ENCODE measurements at places on chromosomes 12 and 14.

- DNase-seq: no peak
- no peak overlapping the region for H3K4me3 ChIP-seq
- no peaks in the 10 kb centered on the region for H3K27me3 ChIP-seq
- no peak overlapping the region for H3K27ac ChIP-seq
- peaks cover 5% of the 10 kb centered on the region for H3K4me1 ChIP-seq
These were observed 24.3 kb downstream of the HIF1A start for GRCh38 chr14:61719344-61720293.

GRCh38 chr12:3792623-3793288 is 39.8 kb upstream of the CRACR2A start:
- no peak for DNase-seq
- no peaks in the 10 kb centered on the region for H3K4me1 ChIP-seq
- no peaks in the 10 kb centered on the region for H3K27me3 ChIP-seq
- H3K27ac ChIP-seq: no peak overlapping the region

- no peak overlapping the region for H3K4me3 ChIP-seq
- no peak for DNase-seq
- no peaks in the 10 kb centered on the region for H3K27me3 ChIP-seq
- peaks cover 17% of the 10 kb centered on the region for H3K4me1 ChIP-seq
- H3K27ac ChIP-seq: no peak overlapping the region
These were observed 9.0 kb downstream of the RCOR1 start for GRCh38 chr14:102601378-102601925.

- H3K4me1 ChIP-seq: peaks cover 2% of the 10 kb centered on the region
- no peak overlapping the region for H3K4me3 ChIP-seq
- H3K27me3 ChIP-seq: no peaks in the 10 kb centered on the region
- DNase-seq: no peak
- no peak overlapping the region for H3K27ac ChIP-seq
- no peaks in the 10 kb centered on the region for H3K36me3 ChIP-seq
These were observed 220.7 kb downstream of the EGLN3 start for GRCh38 chr14:33730156-33730555.

GRCh38 chr14:67994531-67994930 is 175.0 kb downstream of the RAD51B start:
- no peak overlapping the region for H3K4me3 ChIP-seq
- no peak for DNase-seq
- H3K36me3 ChIP-seq: no peaks in the 10 kb centered on the region
- no peaks in the 10 kb centered on the region for H3K27me3 ChIP-seq
- H3K27ac ChIP-seq: no peak overlapping the region
- H3K4me1 ChIP-seq: no peaks in the 10 kb centered on the region

- peaks cover 3% of the 10 kb centered on the region for H3K4me1 ChIP-seq
- H3K27ac ChIP-seq: no peak overlapping the region
- H3K36me3 ChIP-seq: no peaks in the 10 kb centered on the region
- no peaks in the 10 kb centered on the region for H3K27me3 ChIP-seq
- H3K4me3 ChIP-seq: no peak overlapping the region
These were observed 4.5 kb downstream of the LRRC43 start for GRCh38 chr12:122187466-122187865.

- H3K27ac ChIP-seq: no peak overlapping the region
- H3K36me3 ChIP-seq: no peaks in the 10 kb centered on the region
- H3K4me1 ChIP-seq: peaks cover 22% of the 10 kb centered on the region
- no peak overlapping the region for H3K4me3 ChIP-seq
- DNase-seq: no peak
These were observed 29.7 kb downstream of the TMCC3 start for GRCh38 chr12:94620621-94621020.

- no peak for DNase-seq
- H3K4me1 ChIP-seq: no peaks in the 10 kb centered on the region
- no peaks in the 10 kb centered on the region for H3K36me3 ChIP-seq
- H3K27me3 ChIP-seq: no peaks in the 10 kb centered on the region
These were observed 78.0 kb upstream of the MDM1 start for GRCh38 chr12:68410018-68410660.

- no peak for DNase-seq
- peak within 1 kb of the TSS; percentile 74 for H3K4me3 ChIP-seq
- H3K4me1 ChIP-seq: peaks cover 8% of the 10 kb centered on the region
- H3K27ac ChIP-seq: no peak within 1 kb of the TSS
- no peaks in the 10 kb centered on the region for H3K36me3 ChIP-seq
These were observed at the start of gene GLI1 for GRCh38 chr12:57459750-57460467. Gene GLI1, plus strand, starts transcription at chr12:57459785. Its CDS starts 3,907 bp downstream, at chr12:57463692.

DNA sequence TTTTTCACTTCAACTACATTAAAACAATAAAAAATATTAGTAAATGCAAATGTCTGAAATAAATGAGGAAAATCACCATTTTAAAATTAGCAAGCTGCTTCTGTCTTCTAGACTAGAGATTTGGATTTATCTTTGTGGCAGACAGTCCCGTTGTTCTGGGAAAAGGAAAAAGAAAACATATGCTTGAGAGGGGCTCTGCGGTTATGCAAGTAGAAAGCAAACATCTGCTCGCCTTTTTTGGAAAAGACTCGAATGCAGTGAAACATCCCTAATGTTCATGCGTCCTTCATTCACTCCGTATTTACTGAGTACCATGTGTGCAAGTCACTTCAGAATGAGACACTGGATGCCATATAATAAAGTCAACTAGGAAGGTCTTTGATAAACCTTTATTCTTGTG is 44.9 kb downstream of the IFNG start:
- H3K4me3 ChIP-seq: no peak overlapping the region
- no peak for DNase-seq
- H3K4me1 ChIP-seq: no peaks in the 10 kb centered on the region

- no peak for DNase-seq
- H3K27ac ChIP-seq: no peak overlapping the region
- no peaks in the 10 kb centered on the region for H3K27me3 ChIP-seq
- peaks cover 5% of the 10 kb centered on the region for H3K36me3 ChIP-seq
- H3K4me3 ChIP-seq: no peak overlapping the region
These were observed 11.7 kb upstream of the PLA2G1B start for GRCh38 chr12:120339256-120339655.

GRCh38 chr12:105774037-105774436 is 364.7 kb downstream of the NUAK1 start:
- peak; percentile 57 for DNase-seq
- no peaks in the 10 kb centered on the region for H3K4me1 ChIP-seq
- no peak overlapping the region for H3K27ac ChIP-seq
- no peaks in the 10 kb centered on the region for H3K27me3 ChIP-seq
- H3K36me3 ChIP-seq: no peaks in the 10 kb centered on the region
